Uterus (tissue), 4 donors: ENCODE measurements at places on chromosomes 4 and X.
A peak's percentile ranks its signal among the peaks of the same experiment; 100 is the strongest.

GRCh38 chr4:138972956-138973801, 42.4 kb upstream of the NOCT start:
- no peak for DNase-seq

- DNase-seq = no peak
Measured at GRCh38 chrX:2582667-2583066, 81.9 kb upstream of the DHRSX start.

GRCh38 chrX:39528161-39528916, 569.4 kb downstream of the BCOR start:
- DNase-seq = no peak

DNA sequence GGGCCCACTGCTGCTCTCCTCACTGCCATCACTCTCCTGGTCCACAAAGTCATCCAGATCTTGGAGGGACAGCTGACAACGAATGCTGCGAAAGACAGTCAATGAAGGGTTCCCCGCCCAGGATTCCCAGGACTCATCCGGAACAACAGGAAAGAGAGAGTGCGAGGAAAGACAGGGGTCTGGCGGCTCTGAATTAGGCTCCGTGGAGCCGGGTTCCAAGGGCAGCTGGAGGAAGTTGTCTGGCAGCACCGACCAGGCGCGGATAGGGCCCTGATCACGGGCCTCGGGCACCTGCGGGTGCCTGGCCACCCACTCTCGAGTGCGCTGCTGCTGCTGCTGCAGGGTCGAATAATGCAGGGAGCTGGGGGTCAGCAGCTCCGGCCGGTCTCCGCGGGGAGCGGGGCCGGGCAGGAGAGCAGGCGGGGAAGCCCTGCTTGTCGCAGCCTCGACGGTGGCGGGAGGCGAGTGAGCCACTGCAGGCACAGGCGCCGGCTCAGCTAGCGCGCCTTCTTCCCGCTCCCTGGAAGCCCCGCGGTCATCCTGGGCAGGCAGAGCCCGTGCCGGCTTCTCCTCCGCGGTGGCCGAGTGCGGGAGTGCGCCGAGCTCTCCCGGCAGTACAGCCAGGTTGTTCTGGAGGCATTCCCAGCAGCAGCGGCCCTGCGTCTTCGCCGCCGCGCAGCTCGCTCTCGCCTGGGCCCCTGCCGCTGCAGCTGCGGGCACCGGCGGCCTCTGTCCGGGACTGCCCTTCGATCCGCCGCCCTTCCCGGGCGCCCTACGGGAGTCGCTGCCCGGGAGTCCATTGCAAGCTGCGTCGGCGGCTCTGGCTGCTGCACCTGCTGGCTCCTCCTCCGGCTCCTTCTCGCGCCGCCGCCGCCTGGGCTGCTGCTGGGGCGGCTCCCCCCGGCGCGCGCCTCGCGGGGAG, 1.1 kb downstream of the SOWAHB start:
- DNase-seq = no peak

DNA sequence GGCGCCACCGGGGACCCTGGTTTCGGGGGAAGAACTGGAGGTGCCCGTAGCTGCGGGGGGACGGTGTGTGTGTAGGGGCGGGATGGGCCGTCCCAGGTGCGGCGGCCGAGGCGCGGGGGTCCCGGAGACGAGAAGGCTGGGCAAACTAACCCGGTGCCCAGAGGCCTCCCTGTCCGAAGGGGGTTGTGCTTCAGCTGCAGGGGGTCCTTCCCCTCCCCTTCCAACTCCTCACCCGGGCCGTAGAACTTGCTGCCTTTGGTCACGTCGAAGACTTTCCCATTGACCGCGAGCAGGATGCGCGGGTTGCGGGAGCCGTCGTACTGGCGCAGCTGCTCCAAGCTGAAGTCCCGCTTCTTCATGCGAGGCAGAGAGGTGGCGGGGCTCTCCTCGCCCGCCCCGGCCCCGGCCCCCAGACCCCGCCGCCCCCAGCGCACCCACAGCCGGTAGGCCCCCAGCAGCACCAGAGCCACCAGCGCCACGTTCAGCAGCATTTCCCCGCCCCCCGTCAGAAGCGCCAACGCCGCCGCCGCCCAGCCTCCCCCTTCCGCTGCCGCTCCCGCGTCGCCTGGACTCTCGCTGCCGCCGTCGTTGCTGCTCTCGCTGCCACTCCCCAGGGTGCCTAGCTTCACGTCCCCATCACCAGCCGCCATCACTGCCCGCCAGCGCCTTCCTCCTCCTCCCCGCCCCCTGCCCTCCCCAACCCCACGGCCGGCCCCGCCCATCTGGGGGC, at the start of gene PGRMC2:
Gene PGRMC2 (minus strand): TSS at position 673 of the 730 bp plus-strand sequence. CDS start 23 bp downstream, at position 650.
- no peak for DNase-seq

DNA sequence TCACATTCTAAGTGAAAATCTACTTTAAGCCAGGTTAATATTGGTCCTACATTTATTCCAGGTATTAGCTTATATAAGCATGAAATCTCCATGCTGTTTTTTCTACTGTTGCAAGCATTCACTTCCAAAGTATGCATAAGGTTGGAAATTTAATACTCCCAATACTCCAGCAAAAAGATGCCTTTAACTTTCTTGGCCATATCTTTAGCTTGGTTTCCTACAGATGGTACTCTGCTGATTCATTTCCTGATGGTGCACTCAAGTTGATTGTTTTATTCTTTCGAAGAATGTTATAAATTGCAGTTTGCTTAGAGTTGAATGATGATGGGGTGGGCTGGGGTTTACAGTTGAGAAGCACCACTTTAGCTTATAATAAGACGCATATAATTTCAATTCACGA, 330.2 kb downstream of the PTTG2 start:
- DNase-seq = no peak

- DNase-seq = no peak
Measured at GRCh38 chr4:176359590-176359989, 39.8 kb downstream of the SPCS3 start.

DNA sequence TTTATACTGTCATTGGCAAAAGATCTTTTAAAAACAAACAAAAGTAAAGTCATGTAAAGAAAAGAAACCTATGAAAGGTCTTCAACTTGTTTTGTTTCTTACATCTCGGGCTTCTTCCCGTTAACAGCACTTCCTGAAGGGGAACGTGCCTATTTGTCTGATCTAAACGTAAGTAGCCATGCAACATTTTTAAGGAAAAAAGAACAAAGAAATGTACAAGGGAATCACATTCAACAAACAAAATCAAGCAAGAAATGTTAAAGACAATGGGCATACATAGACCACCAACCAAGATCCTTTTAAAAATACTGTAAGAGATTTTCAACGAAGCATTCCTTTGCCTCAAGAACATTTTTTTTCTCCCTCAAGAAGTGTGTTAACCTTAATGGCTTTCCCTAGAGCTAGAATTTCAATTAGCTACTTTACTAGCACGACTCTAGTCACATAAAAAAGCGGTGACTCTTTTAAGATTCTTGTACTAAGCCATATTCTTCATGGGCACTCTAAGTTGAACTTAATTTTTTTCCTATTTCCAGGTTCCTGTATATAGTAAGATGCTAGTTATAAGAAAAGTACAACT, 112.0 kb upstream of the TTC29 start:
- DNase-seq = no peak

DNA sequence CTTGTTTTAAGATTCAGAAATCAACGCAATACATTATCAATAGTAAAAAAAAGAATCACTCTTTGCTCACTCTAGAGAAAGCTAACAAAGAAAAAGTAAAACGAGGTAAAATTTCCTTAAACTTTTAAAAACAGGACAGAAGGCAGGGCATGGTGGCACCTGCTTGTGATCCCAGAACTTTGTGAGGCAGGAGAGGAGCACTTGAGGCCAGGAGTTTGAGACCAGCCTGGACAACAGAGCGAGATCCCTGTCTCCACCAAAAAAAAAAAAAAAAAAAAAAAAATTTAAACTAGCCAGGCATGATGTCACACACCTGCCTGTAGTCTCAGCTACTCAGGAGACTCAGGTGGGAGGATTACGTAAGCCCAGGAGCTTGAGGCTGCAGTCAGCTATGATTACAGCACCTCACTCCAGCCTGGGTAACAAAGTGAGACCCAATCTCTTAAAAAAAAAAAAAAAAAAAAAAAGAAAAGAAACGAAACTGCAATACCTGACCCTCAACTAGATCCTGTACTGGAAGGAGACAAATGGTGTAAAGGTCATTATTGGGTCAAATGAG, 3.5 kb downstream of the CCNI start:
- no peak for DNase-seq

GRCh38 chr4:156954587-156954986, 17.0 kb downstream of the PDGFC start:
- DNase-seq = no peak

DNA sequence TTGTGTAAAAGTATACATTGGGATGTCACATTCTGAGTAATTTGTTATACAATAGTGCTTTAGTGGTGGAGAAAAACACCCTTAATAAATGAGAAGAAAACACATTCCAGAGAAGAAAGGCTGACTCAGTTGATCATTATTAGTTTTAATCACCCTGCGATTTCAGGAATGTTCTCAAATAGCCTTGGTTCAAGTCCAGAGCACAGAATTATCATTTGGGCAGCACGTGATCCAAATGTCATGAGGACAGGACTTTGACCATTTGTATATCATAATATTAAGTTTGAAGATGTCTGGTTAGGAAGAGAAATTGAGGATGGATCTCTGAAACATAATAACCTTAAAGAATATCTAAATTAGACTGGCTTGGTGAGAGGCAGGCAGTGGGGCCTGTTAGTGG, 1434.3 kb upstream of the TENM3 start:
- no peak for DNase-seq

GRCh38 chr4:176834531-176834930, 41.8 kb upstream of the VEGFC start:
- no peak for DNase-seq

GRCh38 chrX:44903107-44903506, 30.1 kb downstream of the KDM6A start:
- DNase-seq = no peak

- no peak for DNase-seq
Measured at GRCh38 chr4:143021384-143021783, 163.3 kb upstream of the USP38 start.

- DNase-seq = no peak
Measured at GRCh38 chr4:43496188-43496587, 603.7 kb downstream of the GRXCR1 start.

DNA sequence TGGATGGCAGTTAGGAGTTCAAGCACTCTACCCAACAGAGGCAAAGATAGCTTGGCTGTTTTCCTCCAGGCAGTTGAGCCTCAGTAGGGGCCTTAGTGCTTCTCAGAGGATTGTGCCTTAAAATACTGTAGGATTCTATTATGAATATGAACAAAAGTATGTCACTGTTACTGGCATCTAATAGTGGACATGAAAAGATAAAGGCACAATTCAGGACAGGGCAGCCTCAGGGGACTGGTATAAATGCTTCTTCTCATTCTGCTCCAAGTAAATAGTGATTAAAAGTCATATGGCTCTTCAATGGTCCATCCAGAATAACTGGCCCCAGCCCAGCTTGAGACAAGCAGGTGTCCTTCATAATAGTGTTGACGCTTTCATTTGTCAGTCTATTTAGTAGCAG, 17.7 kb downstream of the COL4A6 start:
- DNase-seq = no peak

GRCh38 chr4:182842759-182843390, 74.3 kb downstream of the DCTD start:
- no peak for DNase-seq

DNA sequence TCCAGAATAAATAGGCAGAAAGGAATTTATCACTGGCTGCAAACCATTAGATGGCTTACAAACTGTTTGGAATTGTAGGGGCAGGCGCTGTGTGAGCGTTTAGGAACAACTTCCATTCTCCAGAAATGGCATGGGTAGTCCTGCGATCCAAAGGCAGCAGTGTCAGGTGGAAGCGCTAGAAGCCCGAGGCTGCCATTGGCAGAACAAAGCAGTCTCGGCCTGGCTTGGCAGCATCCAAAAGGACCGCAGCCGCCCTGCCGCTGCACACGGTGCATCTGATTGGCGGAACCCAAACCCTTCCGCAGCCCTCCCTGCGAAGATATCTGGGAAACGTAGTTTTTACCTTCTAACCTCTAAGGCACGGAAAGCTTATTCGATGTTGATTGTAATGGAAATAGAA, 23.6 kb upstream of the YTHDC1 start:
- peak; percentile 80 for DNase-seq

- DNase-seq = no peak
Measured at GRCh38 chrX:129115104-129115503, 408.2 kb downstream of the SMARCA1 start.

GRCh38 chr4:98688411-98689290, 30.2 kb upstream of the TSPAN5 start:
- DNase-seq = no peak

GRCh38 chrX:56099271-56099670, 132.9 kb upstream of the KLF8 start:
- DNase-seq = no peak

DNA sequence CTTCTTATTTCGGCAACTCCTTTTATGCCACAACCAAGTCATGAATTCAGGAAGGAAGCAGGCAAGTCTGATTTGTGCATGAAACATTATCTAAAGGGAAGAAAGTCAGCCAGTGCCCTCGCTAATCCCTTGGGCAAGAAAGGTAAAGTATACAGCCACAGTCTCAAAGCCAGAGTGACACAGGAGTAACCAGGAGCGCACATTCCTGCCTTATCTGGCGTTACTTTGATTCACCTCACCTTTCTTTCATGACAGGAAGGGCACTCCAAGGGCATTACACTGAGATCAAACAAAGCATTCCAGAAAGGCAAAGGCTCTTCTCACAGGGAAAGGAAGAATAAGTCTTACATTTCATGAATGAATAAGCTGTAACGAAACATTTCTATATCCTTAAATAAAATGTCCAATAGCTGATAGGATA, 38.8 kb downstream of the FAT1 start:
- no peak for DNase-seq

GRCh38 chr4:111905511-111905910, 239.7 kb upstream of the FAM241A start:
- DNase-seq = no peak

DNA sequence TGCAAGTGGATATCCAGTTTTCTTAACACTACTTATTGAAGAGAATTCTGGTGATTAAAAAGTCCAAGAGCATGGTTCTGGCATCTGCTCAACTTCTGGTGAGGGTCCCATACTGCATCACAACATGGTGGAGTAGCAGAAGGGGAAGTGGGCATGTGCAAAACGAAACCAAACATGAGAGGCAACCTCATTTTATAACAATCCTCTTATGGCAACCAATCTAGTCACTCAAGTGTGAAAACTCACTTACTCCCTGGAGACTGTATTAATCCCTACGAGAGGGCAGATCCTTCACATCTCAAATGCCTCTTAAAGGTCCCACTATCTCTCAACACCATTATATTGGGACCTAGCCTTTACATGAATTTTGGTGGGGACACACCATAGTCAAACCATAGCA, 55.4 kb upstream of the TRO start:
- no peak for DNase-seq

- no peak for DNase-seq
Measured at GRCh38 chrX:150352581-150352980, 10.5 kb upstream of the MAMLD1 start.

DNA sequence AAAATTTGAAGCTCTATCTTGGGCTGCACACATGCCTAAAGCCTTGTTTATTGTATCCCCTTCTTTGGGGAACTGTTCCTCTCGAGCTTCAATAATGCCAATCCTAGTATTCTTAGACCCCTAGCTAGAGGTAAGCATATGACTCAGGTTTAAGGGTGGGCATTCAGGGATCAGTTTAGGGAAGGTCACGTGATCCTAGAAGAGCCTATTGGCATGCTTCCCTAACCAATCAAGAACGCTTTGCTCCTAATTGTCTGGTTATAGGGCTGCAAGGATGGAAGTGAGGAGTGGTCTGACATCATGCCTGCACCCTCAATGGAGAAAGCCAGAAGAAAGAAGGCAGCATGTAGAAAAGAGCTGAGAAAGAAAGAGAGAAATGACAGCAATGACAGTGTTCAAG, 46.9 kb downstream of the TLR10 start:
- DNase-seq = no peak
